Immature natural killer cell (primary cell): ENCODE measurements at places on chromosomes 3 and 15.

- no peaks in the 10 kb centered on the region for H3K27me3 ChIP-seq
- DNase-seq = no peak
- peaks cover 3% of the 10 kb centered on the region for H3K4me1 ChIP-seq
- H3K4me3 ChIP-seq = no peak overlapping the region
Measured at GRCh38 chr3:128294999-128295468, 141.8 kb downstream of the EEFSEC start.

DNA sequence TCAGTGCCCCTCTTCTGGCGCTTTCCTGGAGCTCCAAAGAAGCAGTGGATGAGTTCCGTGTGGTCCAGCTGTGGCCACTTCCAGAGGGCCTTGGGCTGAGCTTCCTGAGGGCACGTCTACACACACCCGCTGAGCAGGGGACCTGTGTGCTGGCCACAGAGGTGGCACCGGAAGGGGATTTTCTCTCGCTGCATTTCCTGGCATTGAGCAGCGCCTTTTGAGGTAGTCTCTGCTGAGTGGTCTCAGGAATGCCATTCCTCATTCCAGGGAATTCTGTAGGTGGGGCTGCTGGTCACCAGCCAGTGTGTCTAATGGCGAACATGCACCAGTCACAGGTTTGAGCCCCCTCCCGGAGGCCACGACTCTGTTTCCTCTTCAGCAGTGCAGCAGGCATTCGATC is 48.1 kb downstream of the AMOTL2 start:
- H3K27me3 ChIP-seq = peaks cover 7% of the 10 kb centered on the region
- no peak overlapping the region for H3K4me3 ChIP-seq
- H3K36me3 ChIP-seq = no peaks in the 10 kb centered on the region

DNA sequence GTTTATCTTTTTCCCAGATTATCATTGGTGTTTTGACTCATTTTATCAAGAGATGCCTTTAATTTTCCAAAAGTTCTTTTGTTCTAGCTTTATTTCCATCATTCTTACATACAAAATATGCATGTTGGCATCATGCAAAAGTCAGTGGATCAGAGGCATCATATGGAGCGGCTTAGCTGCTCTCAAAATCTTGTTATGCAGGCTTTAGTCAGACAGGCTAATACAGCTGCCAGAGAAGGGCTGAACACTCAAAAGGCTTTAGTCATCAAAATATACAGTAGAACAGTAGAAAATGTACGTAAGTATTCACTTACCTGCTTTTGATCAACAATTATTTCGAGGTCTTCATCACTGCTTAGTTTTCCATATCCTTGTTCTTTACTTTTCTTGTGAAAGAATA is 65.5 kb downstream of the PEX5L start:
- no peak overlapping the region for H3K4me3 ChIP-seq
- H3K36me3 ChIP-seq = no peaks in the 10 kb centered on the region
- no peak for DNase-seq
- no peak overlapping the region for H3K27ac ChIP-seq

DNA sequence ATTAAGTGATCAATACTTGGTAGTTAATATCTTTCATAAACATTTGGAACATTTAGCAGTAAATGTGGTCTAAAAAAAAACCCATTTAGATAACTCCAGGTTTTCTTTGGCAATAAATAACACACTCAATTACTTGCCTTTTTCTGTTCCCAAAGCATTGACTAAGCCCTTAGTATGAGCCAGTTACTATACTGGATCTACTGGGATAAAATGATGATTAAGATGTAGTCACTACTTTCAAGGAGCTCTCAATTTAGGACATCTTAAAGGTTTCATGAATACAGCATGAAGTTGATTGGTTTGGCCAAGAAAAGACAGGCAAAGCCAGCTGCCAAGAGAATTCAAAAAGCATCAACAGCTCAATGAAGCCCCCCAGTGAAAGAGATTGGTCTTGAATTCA is 250.9 kb downstream of the EPHA3 start:
- H3K27ac ChIP-seq = no peak overlapping the region
- H3K27me3 ChIP-seq = no peaks in the 10 kb centered on the region
- no peak for DNase-seq
- H3K4me3 ChIP-seq = no peak overlapping the region
- H3K4me1 ChIP-seq = no peaks in the 10 kb centered on the region

DNA sequence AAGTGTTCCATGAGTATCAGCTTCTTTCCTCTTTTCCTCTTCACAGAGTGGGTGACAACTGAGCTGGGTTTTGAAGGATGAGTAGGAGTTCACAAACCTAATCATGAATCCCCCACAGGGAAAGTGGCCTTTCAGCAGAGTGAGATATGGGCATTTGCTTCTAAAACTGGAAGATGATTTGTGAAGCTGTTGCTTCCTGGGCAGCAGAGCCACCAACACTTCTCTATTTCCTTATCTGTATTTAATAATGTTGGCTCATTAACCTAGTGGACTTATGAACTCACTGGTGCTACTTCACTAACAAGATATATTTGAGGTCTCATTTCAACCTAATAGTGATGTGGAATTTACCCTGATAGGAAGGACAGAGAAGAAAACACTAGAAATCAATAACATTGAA is 152.8 kb downstream of the SYNPR start:
- no peaks in the 10 kb centered on the region for H3K27me3 ChIP-seq
- no peak for DNase-seq
- no peak overlapping the region for H3K4me3 ChIP-seq
- no peaks in the 10 kb centered on the region for H3K4me1 ChIP-seq

- H3K4me1 ChIP-seq = no peaks in the 10 kb centered on the region
- no peak for DNase-seq
- peaks cover 1% of the 10 kb centered on the region for H3K27me3 ChIP-seq
- H3K36me3 ChIP-seq = peaks cover 23% of the 10 kb centered on the region
- H3K27ac ChIP-seq = no peak overlapping the region
- H3K4me3 ChIP-seq = no peak overlapping the region
Measured at GRCh38 chr15:80183886-80184285, 31.1 kb downstream of the FAH start.

GRCh38 chr15:84961114-84961452 is 20.6 kb upstream of the PDE8A start:
- H3K4me3 ChIP-seq = no peak overlapping the region
- no peak for DNase-seq
- no peaks in the 10 kb centered on the region for H3K36me3 ChIP-seq
- H3K27me3 ChIP-seq = peaks cover under 1% of the 10 kb centered on the region
- no peak overlapping the region for H3K27ac ChIP-seq

DNA sequence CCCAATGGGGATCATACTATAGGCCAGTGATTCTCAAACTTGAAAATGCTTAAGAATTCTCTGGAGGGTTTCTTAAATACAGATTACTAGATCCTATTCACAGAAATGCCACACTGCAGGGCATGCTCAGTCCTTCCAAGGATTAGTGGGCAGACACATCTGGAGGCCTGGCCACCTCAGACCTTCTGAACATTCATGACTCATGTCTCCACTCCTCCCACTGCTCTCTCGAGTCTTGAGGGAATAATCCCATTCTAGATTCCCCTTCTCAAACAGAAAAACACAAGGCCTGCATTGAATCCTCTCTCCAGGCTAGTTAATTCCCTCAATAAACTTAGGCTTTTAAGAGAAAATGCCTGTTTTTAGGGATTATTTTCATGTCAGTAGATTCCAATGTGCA is 22.1 kb downstream of the ZNF621 start:
- no peak for DNase-seq
- H3K4me3 ChIP-seq = no peak overlapping the region
- H3K36me3 ChIP-seq = peaks cover 4% of the 10 kb centered on the region
- no peaks in the 10 kb centered on the region for H3K4me1 ChIP-seq
- no peak overlapping the region for H3K27ac ChIP-seq
- peaks cover 3% of the 10 kb centered on the region for H3K27me3 ChIP-seq

- H3K27me3 ChIP-seq = no peaks in the 10 kb centered on the region
- H3K36me3 ChIP-seq = no peaks in the 10 kb centered on the region
- no peak overlapping the region for H3K4me3 ChIP-seq
- no peak overlapping the region for H3K27ac ChIP-seq
Measured at GRCh38 chr3:132785292-132785691, 63.1 kb upstream of the NPHP3 start.

GRCh38 chr3:50322386-50323091 is at the start of gene HYAL2:
TSS of gene HYAL2 (minus strand) at chr3:50322745. CDS start at chr3:50320489, 2,256 bp downstream.
- H3K36me3 ChIP-seq = no peaks in the 10 kb centered on the region
- H3K27me3 ChIP-seq = no peaks in the 10 kb centered on the region
- peak within 1 kb of the TSS; percentile 81 for H3K4me3 ChIP-seq
- peak within 1 kb of the TSS; percentile 92 for H3K27ac ChIP-seq
- H3K4me1 ChIP-seq = peaks cover 48% of the 10 kb centered on the region

DNA sequence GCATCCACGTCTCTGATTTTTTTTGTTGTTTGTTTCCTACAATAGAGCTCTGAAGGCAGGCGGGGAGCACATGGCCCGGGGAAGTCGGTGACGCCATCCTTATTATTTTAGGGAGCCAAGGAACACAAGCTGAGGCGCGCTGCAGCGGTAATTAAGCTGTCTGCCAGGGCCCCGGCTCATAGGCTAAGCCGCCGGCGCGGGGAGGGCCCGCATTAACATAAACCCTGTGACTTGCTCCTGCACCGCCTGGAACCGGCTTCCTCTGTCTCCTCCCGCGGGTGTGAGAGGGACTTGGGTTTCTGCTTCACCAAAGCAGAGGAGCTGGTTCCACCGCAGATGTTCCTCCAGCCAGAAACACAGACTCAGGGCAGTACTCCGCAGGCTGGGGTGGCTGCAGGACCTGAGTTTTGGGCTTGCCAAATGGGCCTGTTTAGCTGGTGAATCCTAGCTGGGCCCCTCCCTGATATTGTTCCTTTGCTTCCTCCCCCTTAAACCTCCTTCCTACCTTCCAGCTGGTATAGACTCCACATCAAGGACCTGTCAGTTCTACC is 25.3 kb downstream of the ANP32A start:
- peaks cover 100% of the 10 kb centered on the region for H3K4me1 ChIP-seq
- DNase-seq = peak; percentile 71
- no peaks in the 10 kb centered on the region for H3K36me3 ChIP-seq

DNA sequence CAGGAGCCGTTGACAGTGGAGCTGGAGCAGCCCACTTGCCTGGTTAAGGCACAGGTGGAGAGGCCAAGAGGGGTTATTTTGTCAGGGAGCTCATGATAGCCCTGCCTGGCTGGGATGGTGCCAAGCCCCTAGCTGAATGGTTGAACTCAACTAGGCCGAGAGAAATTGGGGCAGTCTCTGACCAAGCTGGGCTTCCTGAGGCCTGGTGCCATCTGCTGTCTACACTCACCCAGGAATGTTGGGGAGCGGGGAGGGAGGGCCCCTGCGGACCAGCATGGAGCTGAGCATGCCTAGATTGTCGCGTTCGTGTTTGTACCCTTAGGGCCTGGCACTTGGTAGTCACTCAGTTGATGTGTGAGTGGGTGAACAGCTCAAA is 1.2 kb downstream of the BRPF1 start:
- H3K27ac ChIP-seq = peak overlapping the region; percentile 91
- peaks cover 16% of the 10 kb centered on the region for H3K36me3 ChIP-seq
- no peak for DNase-seq

GRCh38 chr15:36936613-36937012 is 163.7 kb downstream of the MEIS2 start:
- H3K27ac ChIP-seq = no peak overlapping the region
- H3K4me3 ChIP-seq = no peak overlapping the region
- no peaks in the 10 kb centered on the region for H3K27me3 ChIP-seq
- H3K4me1 ChIP-seq = no peaks in the 10 kb centered on the region
- H3K36me3 ChIP-seq = no peaks in the 10 kb centered on the region

GRCh38 chr3:173465898-173466678 is 68.5 kb downstream of the NLGN1 start:
- no peak for DNase-seq
- no peak overlapping the region for H3K4me3 ChIP-seq
- no peak overlapping the region for H3K27ac ChIP-seq
- H3K36me3 ChIP-seq = no peaks in the 10 kb centered on the region

GRCh38 chr3:26229801-26230200 is 392.8 kb upstream of the LRRC3B start:
- peaks cover 1% of the 10 kb centered on the region for H3K27me3 ChIP-seq
- no peak overlapping the region for H3K4me3 ChIP-seq
- no peak overlapping the region for H3K27ac ChIP-seq
- no peaks in the 10 kb centered on the region for H3K36me3 ChIP-seq
- DNase-seq = no peak

DNA sequence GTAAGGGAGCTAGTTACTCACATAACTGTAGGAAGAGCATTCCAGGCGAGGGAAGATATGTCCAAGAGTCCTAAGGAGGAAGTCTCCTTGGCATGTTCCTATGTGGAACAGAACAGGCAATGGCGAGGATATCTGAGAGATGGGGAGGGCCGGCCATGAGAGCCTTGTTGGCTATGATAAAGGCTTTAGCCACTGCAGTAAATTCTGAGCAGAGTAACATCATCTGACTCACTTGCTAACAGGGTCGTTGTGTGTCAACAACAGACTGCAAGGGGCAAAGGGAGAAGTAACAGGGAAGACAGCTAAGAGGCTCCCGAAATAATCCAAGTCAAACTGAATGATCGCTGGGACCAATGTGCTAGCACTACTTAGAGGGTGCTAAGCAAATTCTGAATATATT is 21.6 kb downstream of the SFMBT1 start:
- H3K27ac ChIP-seq = no peak overlapping the region
- no peaks in the 10 kb centered on the region for H3K36me3 ChIP-seq
- H3K27me3 ChIP-seq = peaks cover 1% of the 10 kb centered on the region
- no peak for DNase-seq
- H3K4me3 ChIP-seq = no peak overlapping the region
- peaks cover 14% of the 10 kb centered on the region for H3K4me1 ChIP-seq

DNA sequence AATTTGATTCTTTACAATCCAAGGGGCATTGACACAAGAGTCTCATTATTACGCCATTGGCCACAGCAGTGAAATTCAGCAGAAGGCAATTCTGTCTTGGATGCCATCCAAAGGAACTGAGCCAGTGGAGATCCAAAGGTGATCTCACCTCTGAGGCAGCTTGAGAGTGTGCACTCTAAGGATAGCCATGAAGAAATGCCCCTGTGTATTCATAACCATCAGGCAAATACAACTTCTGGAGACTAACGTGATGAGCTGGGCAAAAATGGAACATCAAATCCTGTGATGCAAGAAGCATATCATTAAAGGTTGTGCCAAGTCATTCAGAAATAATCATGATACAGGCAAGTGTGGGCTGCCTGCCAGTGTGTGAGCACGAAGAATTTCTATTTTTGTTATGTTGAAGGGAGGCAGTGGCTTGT is 41.4 kb downstream of the ROBO2 start:
- no peaks in the 10 kb centered on the region for H3K36me3 ChIP-seq
- no peaks in the 10 kb centered on the region for H3K27me3 ChIP-seq
- no peaks in the 10 kb centered on the region for H3K4me1 ChIP-seq
- DNase-seq = no peak
- H3K27ac ChIP-seq = no peak overlapping the region
